ENCODE measurements at places on chromosomes 13 and 19.

- DNase-seq = no peak
Measured at GRCh38 chr13:40897053-40897452, 107.6 kb downstream of the SLC25A15 start.

DNA sequence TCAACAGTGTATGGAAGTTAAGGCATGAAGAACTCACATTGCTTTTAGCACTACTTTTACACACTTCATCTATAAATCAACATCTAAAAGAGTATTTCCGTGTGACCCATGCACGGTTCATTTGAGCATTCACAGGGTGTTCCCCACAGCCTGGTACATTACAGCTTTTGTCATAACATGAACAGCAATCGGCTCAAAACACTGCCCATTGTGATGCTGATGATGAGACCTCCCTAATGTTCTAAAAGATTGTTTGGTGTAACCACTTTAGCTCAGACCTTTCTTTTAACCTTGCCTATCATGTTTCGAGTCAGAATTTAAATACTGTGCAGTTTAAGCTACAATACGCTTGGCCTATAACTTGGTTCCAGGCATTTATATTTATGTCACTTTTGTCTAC, 4.1 kb upstream of the KLF5 start:
- DNase-seq = no peak

DNA sequence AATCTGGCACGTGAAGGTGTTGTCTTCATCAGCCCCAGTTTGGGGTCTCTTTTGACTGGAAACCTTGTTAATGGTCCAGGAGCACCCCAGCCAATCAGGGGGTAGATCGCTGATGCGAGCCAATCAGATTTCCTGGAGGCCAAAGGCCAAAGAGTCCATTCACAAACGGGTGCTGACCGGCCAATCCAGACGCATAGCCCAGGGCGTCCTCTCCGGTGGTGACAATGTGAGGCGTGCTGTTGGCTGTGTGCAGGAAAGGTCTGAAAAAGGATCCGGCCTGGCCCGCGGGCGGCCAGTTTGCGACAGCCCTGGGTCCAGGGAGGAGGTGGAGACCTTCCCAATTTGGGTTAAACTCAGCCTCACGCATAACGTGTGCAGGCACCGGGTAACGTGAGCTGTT, 3.1 kb downstream of the MAST3 start:
- DNase-seq = no peak

GRCh38 chr13:109226631-109227030, 559.8 kb downstream of the IRS2 start:
- no peak for DNase-seq

DNA sequence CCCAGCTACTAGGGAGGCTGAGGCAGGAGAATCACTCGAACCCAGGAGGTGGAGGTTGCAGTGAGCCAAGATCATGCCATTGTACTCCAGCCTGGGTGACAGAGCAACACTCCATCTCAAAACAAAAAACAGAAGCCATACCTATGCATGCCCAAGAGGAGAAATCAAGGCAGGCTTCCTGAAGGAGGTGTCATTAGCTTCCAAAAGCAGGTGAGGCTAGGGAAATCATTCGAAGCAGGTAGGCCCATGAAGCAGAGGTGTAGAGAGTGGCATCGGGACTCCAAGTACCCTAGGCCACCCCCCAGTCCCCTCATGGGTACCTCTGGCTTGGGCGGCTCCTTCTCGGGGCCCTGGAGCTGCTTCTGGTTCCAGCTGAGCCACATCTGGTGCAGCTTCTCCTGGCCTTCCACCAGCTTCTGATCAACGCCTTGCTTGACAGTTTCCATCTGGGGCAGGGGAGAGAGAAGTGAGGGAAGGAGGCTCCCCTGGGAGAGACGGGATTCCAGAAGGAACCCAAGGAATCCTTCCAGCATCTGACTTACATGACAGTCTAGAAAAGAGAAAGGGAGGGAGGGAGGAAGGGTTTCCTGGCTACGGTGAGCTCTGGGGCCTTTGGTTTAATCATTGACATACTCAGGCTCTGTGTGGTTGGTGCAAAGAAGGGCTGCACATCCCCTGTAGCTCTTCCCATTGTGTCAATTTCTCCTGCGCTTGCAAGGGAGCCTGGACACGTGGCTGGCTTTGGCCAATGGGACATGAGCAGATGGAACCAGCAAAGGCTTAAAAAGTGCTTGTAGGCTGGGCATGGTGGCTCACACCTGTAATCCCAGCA, 13.1 kb upstream of the TICAM1 start:
- no peak for DNase-seq

GRCh38 chr13:91302111-91302510, 45.4 kb upstream of the MIR17HG start:
- no peak for DNase-seq
